Subcutaneous adipose tissue (tissue), 4 donors: ENCODE measurements at places on chromosomes 3 and 15. TPM values are rescaled to one million over a fixed set of nuclear protein-coding genes. Genes with fewer than 3 reads are reported as not detected.

The EHHADH gene
- 12.7 TPM for total RNA-seq

The GOLGA8S gene
- 0.57 TPM for total RNA-seq

The IL20RB gene
- total RNA-seq: 2.9 TPM

The CCR8 gene
- not detected for total RNA-seq

The LYZL4 gene
- not detected for total RNA-seq

The PLA2G4D gene
- not detected for total RNA-seq

The DLEC1 gene
- total RNA-seq: 1.3 TPM

The LIPH gene
- 0.34 TPM for total RNA-seq

The TMEM158 gene
- total RNA-seq: 1.3 TPM

The SCG5 gene
- total RNA-seq: not detected

The TLR9 gene
- total RNA-seq: not detected

The DUOXA2 gene
- not detected for total RNA-seq

The CPN2 gene
- total RNA-seq: not detected

The SLC4A7 gene
- 19.4 TPM for total RNA-seq
